ENCODE measurements at places on chromosomes 2 and 18.

GRCh38 chr18:58668897-58669296, 2.4 kb upstream of the MALT1 start:
- no peak for DNase-seq

GRCh38 chr18:55355223-55355622, 232.8 kb downstream of the TCF4 start:
- no peak for DNase-seq

DNA sequence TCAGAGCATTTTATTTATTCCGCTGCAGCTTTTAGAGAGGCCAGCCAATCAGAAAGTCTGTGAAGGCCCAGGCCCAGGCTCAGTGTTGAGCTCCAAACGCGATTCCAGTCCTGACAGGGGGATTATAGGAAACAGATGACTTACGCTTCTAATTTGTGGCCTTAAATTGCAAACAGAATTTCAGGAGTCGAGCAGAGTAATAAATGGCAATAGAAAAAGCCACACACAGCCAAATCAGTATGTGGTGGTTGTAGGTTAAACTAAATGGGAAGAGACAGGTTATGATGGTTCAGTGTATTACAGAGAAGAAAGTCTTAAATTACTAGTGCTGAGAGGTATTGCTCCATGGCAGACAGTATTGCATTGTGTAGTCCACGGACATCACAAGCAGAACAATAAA, 131.0 kb upstream of the ZEB2 start:
- no peak for DNase-seq

- DNase-seq = no peak
Observed at GRCh38 chr2:46200861-46201605, 96.2 kb upstream of the EPAS1 start.

- DNase-seq = no peak
Observed at GRCh38 chr2:181680055-181680936, at the start of gene NEUROD1. TSS of gene NEUROD1 (minus strand) at chr2:181680517. CDS start at chr2:181678860, 1,657 bp downstream.

GRCh38 chr2:138521821-138522220, 20.3 kb downstream of the SPOPL start:
- no peak for DNase-seq

GRCh38 chr2:195360242-195360641, 296.8 kb upstream of the SLC39A10 start:
- DNase-seq = peak; percentile 7

DNA sequence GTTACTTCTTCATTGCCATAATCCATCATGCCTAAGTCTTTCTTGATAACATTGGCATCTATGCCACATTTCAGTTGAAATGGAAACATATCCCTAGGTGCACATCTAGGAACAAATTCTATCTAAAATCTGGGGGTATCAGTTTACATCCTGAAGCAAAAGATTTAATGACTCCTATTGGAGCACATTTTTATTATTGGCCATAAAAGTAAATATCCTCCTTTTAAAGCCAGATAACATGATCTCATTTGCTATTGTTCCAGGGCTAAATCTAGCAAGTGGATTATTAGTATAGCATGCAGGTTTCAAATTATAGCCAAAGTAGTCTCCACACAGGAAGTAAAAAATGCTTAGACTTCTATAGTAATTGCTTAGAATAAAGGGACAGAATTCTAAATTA, 193.2 kb downstream of the CDH2 start:
- no peak for DNase-seq

DNA sequence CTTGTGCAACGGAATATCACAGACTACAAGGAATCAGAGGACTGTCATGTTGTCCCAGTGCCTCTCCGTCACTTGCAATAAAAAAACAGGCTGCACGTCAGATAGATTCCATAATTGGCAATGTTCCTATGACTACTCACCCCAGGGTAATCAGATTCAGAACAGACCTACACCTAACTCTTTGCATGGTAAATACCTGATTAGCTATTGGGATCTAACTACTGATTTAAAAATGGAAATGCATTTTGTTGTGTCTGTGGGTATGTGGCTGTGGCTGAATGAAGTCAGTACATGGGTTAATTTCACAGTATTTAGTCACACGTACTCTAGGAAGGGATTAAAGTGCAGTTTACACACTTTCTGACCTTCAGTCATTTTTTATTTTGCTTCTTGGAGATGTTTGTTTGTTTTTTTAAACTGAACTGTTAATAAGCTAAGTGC, 91.7 kb downstream of the SCN3A start:
- no peak for DNase-seq

DNA sequence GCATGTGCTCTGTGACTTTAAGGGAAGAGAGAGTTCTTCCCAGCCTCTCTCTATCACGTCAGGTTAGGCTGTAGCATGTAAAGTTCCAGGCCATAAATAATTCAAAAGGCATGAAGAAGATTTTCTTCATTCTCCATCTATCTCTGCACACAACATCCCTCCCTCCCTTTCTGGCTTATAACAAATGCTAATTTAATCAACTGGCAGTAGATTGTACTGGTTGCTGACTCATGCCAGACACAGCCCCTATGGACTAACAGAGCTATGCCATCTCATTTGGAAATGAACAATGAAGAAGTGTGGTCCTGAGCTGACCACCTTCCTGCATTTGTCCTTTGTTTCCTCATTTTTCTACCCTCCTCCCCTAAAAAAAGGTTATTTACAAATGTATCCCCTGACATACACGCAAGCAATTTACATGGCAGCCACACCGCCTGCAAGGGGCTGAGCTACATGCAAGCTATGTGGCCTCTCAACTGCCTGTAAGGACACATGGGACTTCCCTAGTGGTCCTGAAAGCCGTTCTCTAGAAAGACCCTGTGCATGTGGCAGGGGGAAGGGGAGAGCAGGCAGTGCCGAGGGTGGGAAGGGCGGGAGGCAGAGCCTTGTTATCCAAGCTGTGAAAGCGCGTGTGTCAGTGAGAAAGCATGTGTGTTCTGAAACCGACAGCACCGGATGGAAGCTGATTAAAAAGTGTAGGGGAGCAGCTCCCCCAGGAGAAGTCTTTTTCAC, 90.9 kb upstream of the KLF7 start:
- DNase-seq = peak; percentile 67

DNA sequence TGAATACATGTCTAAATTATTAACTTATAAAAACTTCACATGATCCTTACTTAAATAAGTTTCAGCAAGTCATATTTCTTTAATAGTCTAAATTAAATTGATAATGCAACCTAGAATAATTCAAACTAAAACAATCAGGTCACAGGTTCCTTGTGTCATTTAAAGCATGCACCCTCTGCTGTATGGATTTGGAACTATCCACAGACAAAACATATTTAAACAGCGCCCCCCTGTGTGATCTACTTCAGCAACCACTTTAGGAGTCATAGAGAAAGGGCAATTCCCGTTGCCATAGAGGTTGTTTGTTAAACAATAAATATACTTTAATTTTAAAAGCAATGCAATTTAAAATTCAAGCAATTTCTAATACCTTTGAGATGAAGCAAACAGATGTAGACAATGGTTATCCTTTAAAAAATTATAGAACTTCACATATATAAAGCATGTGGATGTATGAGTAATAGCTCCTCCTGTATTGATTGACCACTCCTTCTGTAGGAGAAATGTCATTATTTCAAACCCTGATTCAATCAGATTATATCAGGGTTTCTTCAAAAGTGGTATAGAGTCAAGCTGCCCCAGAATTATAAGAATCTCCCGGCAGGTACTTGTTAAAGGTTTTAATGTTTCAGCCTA, 21.2 kb downstream of the GRB14 start:
- DNase-seq = peak; percentile 75

GRCh38 chr2:171181064-171182049, 20.7 kb upstream of the TLK1 start:
- DNase-seq = no peak

DNA sequence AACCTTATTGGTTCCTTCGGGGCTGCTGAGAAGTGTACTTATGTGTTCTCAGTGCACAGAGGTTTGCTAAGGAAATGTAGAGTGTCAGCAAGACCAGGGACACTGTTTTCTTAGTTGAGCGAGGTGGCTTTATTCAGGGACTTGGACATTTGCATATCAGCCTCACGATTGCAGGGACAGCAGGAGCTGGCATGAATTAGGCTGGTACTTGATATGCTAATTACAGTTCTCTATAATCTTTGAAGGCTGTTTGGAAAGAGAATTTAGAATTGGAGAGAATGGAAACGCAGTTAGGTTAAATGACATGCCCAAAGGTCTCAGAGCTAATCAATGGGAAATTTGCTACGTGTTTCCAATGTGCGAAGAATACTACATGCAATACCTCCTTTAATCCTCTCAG, 18.7 kb upstream of the MTCL1 start:
- DNase-seq = no peak

- no peak for DNase-seq
Observed at GRCh38 chr2:23381485-23381884, 3.5 kb upstream of the KLHL29 start.

- DNase-seq = peak; percentile 54
Observed at GRCh38 chr18:49178736-49179135, 228.0 kb upstream of the SMAD7 start.

GRCh38 chr2:1051075-1051474, 100.4 kb downstream of the SNTG2 start:
- peak; percentile 3 for DNase-seq

GRCh38 chr2:200369886-200370285, 63.4 kb downstream of the SPATS2L start:
- no peak for DNase-seq

DNA sequence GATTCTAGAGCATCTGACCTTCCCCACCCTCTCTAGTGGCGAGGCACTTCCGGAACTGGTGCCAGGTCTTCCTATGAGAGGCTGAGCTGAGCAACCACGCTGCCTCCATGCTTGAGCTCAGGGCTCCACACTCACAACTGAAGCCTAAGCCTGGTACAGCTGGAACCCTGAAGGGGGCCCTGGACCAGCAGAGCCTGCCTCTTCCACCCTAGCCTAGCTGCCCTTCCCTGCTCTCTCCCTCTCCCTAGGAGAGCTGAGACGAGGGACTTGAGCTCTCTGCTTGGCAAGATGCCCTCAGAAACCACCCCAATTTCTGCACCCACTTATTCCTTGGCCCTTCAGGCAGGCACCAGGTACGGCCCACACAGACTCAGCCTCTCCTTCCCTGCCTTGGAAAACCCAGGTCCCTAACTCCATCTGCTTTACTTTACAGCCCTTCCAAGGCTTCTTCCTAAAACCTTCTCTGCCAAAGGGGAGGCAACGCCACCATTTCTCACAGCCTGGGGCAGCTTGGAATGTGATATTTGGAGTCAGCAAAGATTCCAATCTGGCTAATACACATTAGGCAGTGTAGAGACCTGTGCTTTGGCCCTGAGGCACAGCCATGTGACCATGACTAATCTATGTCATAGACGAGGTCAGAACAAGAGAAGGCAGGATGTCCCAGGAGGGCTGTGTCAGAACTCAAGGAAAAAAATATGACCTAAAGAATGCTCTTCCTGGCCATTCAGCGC, 18.8 kb downstream of the COX7A2L start:
- DNase-seq = peak; percentile 93

DNA sequence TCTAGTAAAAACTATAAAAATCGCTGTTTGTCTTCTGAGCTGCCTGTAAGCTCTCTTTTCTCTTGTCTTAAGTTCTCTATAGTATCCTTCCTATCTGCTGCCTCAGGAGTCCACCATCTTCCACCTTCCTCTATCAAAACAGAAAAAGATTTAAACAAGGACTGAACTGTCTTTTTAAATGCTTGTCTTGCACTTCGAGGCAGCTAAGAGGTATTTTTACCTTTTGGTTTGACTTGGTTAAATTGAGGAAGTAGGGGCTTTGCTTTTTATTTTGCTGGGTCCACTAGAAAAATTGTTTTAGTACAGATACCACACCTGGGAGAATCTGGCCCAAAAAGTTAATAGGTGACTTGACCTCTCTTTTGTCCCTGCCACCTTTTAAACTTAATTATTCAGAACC, 12.2 kb downstream of the SESTD1 start:
- no peak for DNase-seq

GRCh38 chr2:33735096-33735495, 136.0 kb upstream of the FAM98A start:
- no peak for DNase-seq

- no peak for DNase-seq
Observed at GRCh38 chr2:27278010-27278409, 2.8 kb downstream of the DNAJC5G start.

DNA sequence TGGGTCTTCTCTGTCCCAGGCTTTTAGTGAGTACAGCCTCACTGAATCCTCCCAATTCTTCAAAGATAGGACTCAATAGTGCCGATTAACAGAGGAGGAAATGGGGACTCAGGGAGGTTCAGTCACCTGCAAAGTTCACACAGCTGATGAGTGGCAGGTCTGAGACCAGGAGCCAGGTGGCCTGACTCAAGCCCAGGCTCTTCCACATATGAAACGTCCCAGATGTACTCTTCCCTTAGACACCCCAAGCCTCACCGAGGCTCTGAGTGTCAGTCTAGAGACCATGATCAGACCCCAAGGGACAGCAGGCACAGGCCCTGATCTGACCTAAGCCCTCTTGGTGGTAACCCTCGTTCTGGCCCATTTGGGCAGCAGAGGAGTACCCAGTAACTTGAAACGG, 115.2 kb downstream of the INHBB start:
- no peak for DNase-seq

GRCh38 chr18:34493566-34494358, 216.3 kb upstream of the DTNA start:
- DNase-seq = no peak

DNA sequence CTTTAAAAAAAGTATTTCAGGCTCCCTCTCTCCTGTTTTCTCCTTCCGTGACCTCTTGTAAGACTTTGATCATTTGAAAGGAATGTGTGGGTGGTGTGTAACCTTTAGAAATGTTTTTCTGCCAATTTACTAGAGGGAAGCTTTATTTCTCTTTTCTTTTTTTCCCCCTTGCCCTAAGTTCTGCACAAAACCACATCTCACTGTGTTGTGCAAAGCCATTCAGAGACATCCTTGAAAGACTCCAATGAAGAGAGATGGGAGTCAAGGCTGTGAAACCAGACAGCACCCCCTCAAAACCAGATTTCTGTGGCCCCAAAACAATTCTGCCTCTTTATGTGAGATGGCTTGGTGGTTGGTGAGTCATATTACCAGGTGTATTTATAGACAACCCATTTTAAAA, 184.6 kb upstream of the ERBB4 start:
- peak; percentile 20 for DNase-seq

- peak; percentile 62 for DNase-seq
Observed at GRCh38 chr2:41967476-41968181, 80.2 kb upstream of the PKDCC start.

DNA sequence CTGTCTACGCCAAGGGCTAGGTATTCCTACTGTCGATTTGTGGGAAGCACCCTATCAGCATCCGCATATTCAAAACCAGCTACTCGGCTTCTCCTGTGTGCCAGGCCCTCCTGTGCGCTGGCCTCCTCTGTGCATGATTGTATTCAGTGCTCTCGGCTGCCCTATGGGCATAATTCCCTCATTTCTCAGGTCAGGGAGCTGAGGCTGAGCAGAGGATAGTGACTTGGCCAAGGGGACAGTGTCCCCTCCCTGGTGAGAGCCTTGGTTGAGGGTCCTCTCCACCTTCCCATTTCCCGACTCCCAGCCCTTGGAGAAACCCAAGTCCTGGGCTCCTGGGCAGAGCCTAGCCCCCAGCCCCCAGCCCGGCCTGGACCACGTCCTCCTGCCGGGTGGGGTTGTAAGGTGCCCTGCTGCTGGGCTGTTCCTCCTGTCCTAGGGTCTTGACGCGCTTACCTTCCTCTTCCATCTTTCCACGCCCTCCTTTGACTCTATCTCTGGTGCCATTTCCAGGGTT, 6.3 kb upstream of the HS6ST1 start:
- DNase-seq = no peak

Data from fibroblast of the aortic adventitia (primary cell).